ENCODE measurements at places on chromosomes 2 and 18.

- no peak for DNase-seq
Measured at GRCh38 chr2:169329688-169330554, 32.4 kb downstream of the LRP2 start.

- peak; percentile 79 for DNase-seq
Measured at GRCh38 chr18:12031846-12032245, 50.5 kb downstream of the IMPA2 start.

DNA sequence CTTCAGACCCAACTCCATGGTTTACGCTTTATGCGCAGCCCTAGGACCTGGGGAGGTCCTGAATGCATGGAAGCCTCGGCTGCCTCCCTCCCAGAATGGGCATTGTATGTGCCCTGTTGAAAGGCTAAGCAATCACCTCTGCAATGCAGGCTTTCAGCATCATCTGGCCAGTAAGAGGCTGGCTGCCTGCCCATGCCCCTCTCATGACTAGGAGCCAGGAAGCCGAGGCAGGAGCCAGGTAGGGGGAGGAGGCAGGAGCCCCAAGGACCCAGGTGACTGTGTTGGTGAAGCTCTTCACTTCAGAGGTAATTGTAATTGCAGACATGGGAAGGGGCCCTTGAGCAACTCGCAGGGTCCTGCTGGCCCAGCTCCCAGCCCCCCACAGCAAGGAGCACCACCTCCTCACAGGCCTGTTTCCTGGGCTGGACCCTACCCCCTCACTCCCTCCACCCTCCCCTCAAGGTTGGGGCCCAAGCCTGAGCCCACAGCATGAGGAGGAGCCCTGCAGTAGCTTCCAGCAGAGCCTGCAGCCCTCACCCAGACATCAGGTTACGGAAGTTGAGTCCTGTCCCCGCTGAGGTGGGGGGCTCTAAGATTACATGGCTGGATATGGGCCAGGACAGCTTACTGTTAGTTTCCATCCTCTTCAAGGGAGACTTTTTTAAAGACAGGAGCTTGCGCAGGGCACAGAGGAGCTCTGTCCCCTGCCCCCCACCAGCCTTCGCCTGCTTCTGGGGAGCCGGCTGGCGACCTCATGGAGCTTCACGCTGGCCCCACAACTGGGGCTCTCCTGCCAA, 21.9 kb downstream of the CRACDL start:
- DNase-seq: peak; percentile 18

GRCh38 chr2:42810971-42811811, 18.8 kb upstream of the HAAO start:
- peak; percentile 79 for DNase-seq

- DNase-seq: no peak
Measured at GRCh38 chr2:99348173-99348572, 11.0 kb downstream of the EIF5B start.

DNA sequence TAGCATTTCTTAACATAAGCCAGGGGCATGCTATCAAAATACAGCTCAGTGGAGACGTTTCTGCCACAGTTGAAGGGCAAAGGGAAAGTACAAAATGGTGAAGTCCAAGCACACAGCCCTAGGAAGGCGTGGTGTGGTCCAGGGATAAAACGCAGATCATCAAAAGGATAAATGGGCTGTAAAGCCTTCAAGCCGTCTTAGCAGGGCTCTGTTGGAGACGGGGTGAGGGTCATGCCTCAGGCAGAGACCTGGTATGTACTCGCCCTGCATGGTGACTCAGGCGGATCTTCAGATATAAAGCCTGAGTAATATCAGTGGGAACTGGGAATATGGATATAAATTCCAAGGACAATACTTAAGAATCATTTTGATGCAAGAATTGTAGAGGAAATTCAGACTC, 61.2 kb downstream of the NGEF start:
- DNase-seq: no peak

DNA sequence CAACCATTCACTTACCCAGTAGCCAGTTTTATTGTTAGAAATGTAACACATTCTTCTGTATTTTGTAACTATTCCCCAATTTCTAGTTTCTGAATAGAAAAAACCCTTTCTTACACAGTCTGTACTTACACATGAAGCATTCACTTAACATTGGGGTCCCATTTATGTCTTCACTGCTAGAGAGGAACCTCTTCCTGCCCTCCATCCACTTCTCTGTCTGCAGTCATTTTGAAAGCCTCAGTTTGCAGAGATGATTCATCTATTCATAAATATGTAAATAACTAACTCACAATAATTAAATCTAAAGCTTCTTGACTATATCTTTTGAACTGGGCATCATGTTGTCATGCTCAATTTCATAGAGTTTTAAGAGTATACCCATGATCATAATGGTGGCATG, 55.9 kb downstream of the ZRANB3 start:
- DNase-seq: no peak

DNA sequence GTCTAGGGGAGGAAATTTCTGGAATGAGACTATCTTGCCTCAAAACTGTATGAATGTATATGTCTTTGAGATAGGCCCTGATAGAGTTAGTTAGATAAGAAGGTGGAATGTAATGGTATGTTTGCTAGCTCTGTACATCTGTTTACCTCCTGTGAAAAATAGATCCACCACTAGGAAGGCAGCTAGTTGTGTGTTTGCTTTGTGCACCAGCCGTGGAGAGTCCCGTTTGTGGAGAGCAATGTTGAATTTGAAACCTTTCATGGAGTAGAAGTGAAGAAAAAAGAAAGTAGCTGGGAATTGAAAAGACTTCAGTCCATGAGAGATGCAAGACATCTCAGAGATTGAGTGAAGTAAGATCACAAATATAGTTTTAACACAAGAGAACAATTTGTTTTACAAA, 25.4 kb downstream of the ASXL3 start:
- DNase-seq: no peak

- no peak for DNase-seq
Measured at GRCh38 chr2:238560234-238560633, 133.5 kb downstream of the ASB1 start.

DNA sequence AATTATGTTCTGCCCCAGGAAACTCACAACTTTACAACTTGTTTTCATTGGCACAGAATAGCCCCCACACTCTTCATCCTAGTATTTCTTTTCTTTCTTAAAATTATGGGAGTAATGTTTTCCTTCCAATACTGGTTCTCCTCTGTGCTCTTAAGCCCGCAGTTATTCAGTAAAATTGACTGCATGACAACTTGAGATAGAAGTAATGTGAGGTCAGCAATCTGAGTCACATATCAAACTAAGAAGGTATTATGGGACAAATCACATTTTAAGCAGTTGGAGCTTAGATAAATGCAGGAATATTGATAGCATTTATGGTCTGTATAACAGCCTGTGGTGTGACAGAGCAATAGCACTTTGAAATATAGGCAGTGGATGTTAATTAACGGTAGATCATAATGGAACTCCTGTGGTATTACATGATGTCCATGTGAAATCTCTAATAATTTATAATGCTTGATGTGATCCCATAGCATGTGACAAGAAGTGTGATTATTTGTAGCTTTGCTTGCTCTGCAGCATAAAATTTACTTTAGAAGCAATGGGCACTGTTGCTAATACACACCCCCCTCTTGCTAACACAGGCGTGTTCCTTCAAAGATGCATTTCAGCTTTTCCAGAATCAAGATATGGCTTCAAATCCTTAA, 351.4 kb upstream of the CDH20 start:
- no peak for DNase-seq

DNA sequence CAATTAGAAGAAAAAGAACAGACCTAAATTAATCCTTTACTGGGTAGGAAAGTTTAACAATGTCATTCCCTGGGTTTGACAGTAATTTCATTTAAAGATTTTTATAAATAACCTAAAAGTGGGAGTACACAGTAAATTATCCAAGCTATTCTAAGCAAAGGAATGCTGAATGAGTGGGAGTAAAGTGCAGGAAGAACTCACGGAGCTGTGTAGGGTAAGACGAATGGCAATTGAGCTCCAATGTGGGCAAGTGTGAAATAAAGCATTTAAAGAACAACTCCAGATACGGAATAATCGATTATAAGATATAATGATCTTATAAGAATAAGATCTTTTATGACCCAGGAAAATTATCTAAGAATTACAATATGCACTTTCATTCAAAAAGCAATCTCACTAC, 93.2 kb downstream of the LRRTM4 start:
- DNase-seq: no peak
